Testis (tissue), 5 donors: ENCODE measurements at places on chromosomes 13 and 19.
A peak's percentile ranks its signal among the peaks of the same experiment; 100 is the strongest.

DNA sequence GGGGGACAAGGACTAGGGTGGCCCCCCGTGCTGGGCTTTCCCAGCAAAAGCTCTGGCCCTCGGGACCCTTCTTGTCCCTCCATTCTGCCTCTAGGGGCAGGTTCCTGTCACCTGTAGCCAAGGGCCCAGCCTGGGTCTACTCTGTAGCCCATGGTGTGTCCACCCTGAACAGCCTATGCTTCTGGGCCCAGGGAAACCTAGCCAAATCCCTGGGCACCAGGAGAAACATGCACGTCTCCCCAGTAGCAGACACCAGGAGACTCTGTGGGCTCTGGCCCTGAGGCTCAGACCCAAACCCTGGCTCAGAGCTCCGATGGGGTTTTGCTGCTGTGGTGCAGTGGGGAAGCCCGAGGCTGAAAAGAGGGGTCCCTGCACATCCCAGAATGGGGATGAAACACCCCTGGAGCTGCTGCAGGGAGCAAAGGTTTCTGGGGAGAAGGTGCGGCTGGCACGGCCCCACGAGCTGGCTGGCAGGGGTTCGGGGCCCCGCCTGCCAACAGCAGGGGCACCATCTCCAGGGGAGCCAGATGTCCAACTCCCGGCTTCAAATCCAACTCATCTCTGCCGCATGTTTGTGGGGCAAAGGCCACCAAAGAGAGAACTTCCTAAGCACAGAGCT lies 18.2 kb downstream of the CEBPG start:
- DNase-seq: no peak

DNA sequence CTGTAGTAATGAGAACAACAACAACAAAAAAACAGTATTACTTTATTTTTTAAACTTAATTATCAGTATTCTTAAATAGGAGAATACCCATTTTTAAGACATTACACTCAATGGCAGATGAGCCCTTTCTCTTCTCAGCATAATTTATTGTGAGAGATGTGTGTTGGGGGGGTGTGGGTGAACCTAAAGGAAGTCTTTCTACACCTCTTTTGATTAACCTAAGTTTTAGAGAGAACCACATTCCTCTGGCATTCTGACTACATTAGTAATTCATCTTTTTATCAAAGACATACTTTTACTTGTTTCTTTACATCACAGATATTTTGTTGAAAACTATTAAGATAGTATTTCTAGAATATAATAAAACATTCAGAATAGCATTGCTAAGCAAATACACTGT lies 890.9 kb downstream of the PCDH9 start:
- DNase-seq: no peak

DNA sequence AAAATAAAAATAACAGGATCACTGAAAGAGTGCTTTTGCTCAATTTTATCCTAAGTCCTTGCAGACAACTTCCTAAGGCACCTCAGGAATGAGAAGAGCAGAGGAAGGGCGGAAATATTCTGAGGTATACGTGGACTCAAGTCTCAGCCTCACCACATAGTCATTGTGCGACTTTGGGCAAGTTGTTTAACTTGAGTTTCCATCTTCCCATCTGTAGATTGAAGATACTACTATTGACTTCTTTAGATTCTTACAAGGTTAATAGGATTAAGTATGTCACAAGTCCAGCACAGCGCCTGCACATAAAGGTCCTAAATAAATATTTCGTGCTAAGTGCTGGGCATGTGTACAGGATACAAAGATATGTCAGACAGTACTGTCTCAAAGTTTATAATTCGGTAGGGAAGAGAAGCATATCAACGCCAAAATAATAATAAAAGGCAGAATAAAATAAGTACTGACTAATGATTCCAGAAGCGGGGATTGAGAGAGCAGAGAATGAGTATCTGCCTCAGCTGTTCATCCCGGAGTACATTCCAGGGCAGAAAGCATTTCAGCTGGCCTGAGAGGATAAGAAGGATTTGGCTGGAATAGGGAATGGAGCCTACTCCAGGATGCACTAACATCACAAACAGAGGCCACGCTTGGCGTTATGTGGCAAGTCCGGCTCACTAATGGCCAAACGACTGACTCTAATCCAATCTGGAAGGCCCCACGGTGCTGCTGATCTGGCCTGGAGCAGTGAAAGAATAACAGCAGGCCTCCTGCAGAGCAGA lies 139.7 kb downstream of the FLT1 start:
- peak; percentile 43 for DNase-seq

DNA sequence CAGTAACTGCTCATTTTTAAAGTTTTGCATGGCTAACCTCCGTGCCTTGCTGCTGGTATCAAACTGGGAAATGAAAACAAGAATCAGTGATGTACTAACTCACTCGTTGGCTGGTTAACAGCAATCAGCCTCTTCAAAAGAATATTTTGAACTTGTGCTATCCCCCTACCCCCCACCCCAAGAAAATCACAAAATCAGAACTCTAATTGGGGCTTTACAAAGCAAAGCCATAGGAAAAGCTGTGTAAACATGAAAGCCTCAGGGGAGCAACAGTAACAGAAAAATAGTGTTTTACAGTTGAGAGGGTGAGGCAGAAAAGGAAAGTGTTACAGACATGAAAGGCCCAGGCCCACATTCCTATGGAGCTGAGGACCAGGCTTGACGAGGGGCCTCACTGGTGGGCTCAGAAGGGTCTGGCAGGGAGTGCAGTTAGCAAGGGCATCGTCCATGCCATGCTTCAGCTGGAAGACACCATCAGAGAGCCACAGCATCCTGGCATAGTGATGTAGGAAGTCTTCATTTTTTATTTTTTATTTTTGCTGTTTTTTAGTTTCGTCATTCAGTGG lies 217.6 kb downstream of the PCCA start:
- DNase-seq: no peak

- DNase-seq: no peak
Observed at GRCh38 chr13:75514080-75514995, 23.3 kb downstream of the COMMD6 start.

DNA sequence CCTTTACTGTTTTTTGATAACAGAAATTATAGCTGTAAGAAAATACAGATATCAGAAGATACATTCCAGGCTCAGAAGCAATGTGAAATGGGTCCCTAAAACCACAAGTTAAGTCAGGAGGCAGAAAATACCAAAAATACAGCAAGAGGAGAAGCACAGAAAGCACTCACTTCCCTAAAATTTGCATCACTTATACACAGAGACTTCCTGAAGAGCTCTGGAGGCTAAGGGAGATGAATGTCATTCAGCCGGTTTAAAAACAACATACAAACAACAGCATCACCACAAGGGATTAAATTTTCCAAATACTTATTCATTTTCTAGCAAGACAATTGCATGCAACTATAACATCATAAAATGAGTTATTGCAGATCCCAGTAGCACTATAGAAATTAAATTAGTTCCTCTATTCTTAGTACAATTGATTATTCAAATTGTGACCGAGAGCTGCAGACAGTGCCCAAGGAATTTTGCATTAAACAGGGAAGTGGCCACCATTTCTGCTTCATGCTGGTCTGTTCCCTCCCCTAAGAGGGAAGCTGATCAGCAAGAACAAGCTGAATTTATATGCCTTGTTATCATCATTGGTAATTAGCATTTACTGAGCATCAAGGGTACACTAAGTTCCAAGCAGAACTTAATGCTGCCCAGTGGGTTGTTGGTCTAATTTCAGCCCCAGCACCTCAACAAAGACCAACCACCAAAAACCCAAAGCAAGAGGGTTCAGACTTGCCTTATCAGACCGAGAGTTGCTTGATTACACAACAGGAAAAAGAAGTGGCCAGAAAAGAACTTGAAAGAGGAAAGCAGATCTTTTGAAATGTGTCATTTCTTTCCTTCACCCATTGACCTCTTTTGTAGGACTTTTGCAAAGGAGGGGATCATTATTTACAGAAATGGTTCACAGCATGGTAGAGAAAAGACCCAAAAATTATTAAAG lies 140.7 kb downstream of the KCTD12 start:
- no peak for DNase-seq

DNA sequence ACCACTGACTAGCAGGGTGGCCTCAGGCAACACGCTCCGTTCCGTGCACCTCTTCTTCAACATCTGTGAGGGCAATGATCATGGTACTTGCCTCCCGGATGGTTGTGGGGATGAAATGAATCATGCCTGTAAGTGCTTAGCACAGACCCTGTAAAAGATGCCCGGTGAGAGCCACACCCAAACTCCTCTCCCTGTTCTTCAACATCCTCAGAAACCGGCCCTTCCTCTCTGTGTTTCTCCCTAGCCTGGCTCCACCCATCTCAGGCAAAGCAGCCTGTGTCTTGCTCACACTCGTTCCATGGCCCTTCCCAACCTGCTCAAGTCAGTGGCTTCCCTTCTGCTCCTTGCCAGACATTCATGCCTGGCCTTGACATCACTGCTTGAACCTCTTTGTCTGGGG lies 5.8 kb upstream of the DMKN start:
- DNase-seq: no peak

DNA sequence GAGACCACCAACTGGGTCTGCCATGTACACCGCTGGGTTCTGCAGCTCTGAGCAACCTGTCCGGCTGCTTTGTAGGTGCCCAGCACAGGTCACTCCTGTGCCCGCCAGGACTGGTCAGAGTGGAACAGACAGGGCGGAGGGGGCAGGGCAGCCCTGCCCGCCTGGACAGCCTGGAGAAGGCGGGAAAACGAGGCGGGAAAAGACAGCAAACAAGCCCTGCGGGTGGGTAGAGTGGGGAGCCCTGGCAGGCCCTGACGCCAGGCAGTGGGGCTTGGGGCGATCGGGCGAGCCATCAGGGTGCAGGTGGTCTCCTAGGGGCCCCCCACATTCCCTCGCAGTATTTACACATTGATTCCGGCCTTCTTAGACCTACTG lies 533 bp upstream of the UHRF1 start:
- no peak for DNase-seq

DNA sequence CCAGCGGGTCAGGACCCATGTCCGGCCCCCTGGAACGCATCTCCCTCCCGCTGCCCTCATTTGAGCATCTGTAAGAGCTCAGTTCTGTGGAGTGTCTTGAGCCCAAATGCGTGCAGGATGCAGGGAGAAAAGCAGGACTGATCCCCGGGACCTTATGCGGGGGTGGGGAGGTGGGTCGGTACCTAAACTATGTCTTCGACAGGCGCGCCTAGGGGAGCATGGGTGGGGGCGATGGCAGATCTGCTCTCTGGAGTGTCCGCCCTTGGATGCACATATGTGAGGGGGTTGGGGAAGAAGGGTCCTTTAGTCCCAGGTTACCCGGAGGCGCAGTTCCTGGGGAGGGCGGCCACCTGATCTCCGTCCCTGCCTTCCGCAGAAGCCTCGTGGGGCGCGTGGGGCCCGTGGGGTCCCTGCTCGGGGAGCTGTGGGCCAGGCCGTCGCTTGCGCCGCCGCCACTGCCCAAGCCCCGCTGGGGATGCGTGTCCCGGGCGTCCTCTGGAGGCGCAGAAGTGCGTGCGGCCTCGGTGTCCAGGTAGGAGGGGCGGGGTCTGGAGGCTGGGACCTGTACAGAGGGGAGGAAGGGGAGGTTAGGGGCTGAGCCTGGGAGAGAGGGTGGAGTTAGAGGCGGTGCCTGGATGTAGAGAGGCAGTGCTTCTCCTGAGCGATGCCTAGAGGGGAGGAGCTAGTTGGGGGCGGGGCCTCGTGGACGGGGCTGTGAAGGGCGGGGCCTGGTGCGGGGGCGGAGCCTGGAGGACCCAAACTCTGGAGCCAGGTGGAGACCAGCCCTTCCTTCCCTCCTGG lies 2.9 kb downstream of the CILP2 start:
- peak; percentile 69 for DNase-seq

DNA sequence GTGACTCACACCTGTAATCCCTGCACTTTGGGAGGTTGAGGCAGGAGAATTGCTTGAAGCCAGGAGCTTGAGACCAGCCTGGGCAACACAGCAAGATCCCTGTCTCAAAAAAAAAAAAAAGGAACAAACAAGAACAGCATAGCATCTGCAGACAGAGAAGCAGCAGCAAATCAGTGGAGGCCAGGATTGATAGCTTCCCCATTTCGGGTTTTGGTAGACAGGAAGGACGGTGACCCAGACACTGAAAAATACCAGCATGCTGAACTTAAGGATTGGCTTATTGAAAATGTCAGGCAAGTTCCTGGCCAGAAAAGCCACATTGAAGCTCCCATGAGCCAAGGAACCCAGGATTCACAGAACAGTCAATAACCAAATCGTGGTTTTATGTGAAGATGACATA lies 3.0 kb downstream of the ZNF490 start:
- no peak for DNase-seq

DNA sequence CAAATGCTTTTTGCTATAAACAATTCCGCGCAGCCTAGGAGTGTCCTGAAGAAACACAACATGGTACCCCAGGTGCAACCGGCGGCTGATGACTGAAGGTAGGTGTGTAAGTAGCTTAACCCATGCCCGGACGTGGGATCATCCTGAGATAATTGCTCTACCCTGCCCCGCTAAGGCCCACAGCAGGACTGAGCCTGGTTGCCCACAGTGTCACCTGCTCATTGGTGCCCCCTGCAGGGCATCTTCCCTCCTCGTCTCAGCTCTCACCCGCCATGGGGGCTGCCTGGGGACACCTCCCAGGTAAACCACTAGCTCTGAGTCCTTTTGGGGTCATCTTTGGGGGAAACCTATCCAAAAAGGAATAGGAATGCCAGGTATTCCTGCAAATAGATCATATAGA lies 22.3 kb downstream of the TMEM161A start:
- DNase-seq: peak; percentile 48

- DNase-seq: peak; percentile 81
Observed at GRCh38 chr19:13102666-13103580, at the start of gene LYL1. TSS of gene LYL1 (minus strand) at chr19:13102858. CDS start at chr19:13101171, 1,687 bp downstream.

- peak; percentile 79 for DNase-seq
Observed at GRCh38 chr19:16400911-16401591, 70.7 kb downstream of the EPS15L1 start.

DNA sequence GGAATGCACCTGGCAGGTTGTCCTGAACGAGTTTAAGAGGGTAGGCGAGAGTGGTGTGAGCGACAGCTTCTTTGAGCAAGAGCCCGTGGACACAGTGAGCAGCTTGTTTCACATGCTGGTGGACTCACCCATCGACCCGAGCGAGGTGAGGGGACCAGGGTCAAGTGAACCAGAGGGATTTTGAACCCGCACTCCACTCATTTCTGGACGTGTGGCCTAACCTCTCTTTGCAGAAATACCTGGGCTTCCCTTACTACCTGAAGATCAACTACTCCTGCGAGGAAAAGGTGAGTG lies 1.7 kb downstream of the CATSPERG start:
- no peak for DNase-seq

GRCh38 chr13:33490461-33491327 lies 205.1 kb upstream of the STARD13 start:
- DNase-seq: no peak

DNA sequence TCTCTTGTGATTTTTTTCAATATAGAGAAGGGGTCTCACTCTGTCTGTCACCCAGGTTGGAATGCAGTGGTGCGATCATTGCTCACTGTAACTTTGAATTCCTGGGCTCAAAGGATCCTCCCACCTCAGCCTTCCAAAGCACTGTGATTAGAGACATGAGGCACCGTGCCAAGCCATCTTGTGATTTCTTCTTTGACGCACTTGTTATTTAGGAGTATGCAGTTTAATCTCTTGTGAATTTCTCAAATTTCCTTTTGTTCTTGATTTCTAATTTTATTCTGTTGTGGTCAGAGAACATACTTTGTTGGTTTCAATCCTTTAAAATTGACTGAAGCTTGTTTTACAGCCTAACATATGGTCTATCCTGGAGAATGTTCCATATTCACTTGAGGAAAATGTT lies 14.5 kb downstream of the IPO5 start:
- DNase-seq: peak; percentile 93
